ENCODE measurements at places on chromosomes 1 and 21.

DNA sequence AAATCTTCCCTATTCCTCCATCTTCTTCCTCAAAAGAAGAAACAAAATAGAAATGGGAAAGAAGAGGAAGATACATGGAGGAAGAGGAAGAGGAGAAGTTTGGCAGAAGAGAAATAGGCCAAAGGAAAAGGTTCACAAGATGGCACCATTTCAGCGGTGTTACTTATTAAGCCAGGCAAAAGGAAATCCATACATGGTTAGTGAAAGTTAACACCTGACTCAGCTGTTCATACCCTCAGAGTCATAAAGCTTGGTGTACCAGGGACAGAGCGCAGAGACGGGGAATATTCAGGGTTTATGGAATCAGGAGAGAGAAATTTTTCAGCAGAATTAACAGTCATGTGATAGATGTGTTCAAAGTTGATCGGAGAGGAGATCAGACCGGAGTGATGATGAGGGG lies 70.6 kb downstream of the COQ8A start:
- DNase-seq = no peak

- no peak for DNase-seq
Observed at GRCh38 chr21:21373969-21374368, 375.8 kb downstream of the NCAM2 start.

GRCh38 chr1:22379566-22379965 lies 72.1 kb upstream of the ZBTB40 start:
- peak; percentile 63 for DNase-seq

- DNase-seq = no peak
Observed at GRCh38 chr21:16597753-16598152, 868.0 kb downstream of the USP25 start.

DNA sequence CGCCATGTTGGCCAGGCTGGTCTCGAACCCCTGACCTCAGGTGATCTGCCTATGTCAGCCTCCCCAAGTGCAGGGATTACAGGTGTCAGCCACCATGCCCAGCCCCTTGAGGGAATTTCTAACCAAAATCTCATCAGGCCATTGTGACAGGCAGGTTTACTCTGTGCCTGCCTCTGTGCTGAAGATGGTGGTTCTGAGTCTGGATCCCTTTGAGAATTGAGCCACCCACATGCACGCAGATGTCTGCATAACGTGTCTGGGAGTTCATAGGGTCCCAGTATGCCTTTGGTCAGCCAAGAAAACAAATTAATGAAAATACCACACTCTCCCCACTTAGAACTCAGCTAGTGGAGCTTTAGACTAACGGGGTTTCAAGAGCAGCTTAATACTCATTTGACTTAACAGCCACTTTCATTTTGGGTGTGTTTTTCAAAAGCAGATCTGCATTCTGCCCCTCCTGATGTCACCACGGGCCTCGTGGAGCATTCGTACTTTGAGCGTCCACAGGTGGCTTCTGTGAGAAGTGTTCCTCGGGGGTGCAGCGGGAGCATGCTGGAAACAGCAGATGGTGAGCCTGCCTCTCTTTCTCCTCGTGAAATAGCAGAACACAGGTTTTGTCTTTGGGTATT lies 45.3 kb downstream of the DIP2A start:
- no peak for DNase-seq

DNA sequence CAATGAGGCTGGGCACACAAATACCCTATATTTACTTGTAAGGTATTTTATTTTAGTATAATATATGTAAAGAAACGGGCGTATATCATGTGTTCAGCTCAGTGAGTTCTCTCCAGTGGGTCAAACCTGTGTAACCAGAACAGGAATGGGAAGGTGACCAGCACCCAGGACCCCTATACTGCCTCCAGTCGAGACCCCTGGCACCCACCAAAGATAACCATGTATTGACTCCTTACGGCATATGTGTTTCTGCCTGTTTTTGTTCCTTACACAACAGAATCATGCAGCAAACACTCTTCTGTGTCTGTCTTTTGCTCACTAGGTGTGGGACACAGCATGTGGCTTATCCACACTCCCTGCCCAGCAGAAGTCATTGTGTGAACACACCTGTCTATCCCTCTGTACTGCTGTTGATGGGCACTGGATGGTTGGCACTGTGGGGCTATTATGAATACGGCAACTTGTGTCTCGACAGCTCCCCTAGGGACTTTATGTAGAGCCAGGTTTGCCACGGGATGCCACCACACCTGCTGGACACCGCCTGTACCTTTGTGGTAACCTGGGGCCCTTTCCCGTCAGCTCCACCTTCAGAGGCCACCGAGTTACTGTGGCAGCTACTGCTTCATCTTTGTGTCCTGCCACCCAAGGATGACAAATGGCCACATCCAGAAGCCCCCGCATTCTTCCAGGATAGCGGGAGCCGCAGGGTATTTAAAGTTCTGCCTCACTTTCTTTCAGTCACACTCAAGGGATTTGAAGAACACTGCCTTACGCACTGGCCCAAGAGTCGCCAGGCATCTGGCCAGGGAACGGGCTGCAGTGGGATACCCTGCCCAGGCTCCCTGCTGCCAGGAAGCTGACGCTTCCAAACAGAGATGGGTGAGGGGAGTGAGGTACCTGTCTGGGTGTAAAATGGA lies 23.5 kb upstream of the C2CD2 start:
- no peak for DNase-seq

- no peak for DNase-seq
Observed at GRCh38 chr21:31022306-31022705, 16.0 kb downstream of the KRTAP19-8 start.

DNA sequence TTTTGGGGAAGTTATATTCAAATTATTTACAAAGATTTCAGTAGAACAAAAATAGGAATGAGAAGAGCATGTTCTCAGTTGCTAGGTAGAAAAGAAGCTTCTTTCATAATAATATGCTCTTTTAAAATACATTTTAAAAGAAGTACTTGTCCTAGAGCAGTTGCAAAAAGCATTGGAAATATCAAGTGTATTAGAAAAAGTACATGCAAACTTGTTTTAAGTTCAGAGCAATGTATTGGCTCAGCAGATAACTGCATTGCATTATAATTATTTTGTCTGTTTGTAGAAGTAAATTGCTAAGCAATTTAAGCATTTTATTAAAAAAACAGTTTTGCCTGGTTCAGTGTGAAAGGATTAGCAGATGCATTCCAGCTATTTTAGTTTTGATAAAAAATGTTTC lies 806.4 kb downstream of the USP25 start:
- DNase-seq = no peak

Measured in fibroblast of skin of left biceps (primary cell).